Amniotic stem cell (primary cell): ENCODE measurements at places on chromosomes 12 and 14.
A peak's percentile ranks its signal among the peaks of the same experiment; 100 is the strongest.

GRCh38 chr12:66002812-66003211 lies 127.7 kb downstream of the LLPH start:
- DNase-seq: no peak

GRCh38 chr14:89248411-89249064 lies 168.5 kb downstream of the FOXN3 start:
- DNase-seq: no peak

GRCh38 chr14:72679141-72679535 lies 214.8 kb downstream of the DPF3 start:
- DNase-seq: no peak

DNA sequence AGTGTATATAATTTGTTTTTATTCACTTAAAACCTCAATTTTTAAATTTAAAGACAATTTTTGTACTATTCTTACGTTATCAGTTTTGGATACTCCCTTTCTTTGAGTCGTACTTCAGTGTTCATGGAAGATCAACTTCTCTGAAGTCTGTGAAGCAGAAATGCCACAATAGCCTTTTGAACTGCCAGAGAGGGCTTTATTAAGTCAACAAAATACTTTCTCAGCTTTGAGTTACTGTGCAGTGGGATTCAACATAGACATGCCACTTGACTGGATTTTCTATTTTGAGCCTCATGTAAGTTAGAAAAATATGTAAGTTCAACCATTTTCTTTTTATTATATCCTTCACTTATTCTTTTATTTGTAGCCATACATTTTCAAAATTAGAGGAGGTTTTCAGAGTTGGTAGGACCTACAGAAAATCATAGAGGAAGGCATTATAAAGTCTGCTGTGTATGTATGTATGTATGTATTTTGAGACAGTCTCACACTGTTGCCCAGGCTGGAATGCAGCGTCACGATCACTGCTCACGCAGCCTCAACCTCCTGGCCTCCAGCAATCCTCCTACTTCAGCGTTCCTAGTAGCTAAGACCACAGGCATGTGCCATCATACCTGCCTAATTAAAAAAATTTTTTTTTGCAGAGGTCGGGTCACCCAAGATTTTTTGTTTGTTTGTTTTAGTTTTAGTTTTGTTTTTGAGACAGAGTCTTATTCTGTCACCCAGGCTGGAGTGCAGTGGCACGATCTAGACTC lies 31.3 kb upstream of the BCAT1 start:
- no peak for DNase-seq

DNA sequence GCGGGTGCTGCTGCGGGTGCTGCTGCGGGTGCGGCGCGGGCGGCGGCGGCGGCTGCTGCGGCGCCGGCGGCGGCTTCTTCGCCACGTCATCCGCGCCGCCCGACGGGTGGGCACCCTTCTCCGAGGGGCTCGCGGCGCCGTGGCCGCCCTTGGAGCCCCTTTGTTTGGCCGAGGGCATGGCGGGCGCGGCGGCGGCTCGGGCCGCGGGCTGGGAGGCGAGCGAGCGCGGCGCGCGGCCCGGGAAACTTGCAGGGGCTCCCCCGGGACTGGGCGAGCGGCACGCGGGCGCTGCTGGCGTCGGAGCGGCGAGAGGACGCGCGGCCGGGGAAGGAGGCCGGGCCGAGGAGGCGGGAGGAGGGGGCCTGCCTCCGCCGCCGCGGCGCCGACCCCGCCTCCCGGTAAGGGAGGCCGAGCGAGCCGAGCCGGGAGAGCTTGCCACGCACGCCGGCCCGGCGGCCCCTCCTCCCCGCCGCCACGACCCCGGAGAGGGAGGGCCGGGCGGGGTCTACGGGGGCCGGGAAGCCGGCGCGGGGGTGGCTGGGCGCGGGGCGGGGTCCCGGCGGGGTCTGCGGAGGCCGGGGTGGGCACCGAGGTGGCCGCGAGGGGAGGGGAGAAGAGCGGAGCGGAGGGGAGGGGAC lies at the start of gene CKAP4:
Gene CKAP4, minus strand, starts transcription at position 347 of the 638 bp plus-strand sequence. Its CDS starts 169 bp downstream, at position 178.
- DNase-seq: peak; percentile 55

GRCh38 chr14:55706893-55707292 lies 126.9 kb downstream of the KTN1 start:
- no peak for DNase-seq

- DNase-seq: no peak
Measured at GRCh38 chr14:96737881-96738280, 59.3 kb upstream of the VRK1 start.

DNA sequence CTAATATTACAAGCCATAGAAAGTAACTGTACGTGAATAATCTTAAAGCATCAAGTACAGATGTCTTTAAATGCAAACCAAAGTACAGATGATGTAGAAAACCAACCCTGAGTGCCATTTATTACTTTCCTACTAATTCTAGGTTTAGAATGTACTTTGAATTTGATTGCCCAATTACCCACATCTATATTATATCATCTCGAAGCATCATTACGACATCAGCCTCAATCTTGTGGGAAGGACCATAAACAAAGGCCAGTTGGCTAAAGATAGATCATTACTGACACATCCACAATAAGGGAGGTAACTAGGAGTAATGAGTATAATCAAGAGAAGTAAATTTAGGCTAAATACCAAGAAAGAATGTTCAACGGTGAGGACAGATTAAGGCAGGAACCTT lies 478.9 kb downstream of the BCAT1 start:
- DNase-seq: no peak

DNA sequence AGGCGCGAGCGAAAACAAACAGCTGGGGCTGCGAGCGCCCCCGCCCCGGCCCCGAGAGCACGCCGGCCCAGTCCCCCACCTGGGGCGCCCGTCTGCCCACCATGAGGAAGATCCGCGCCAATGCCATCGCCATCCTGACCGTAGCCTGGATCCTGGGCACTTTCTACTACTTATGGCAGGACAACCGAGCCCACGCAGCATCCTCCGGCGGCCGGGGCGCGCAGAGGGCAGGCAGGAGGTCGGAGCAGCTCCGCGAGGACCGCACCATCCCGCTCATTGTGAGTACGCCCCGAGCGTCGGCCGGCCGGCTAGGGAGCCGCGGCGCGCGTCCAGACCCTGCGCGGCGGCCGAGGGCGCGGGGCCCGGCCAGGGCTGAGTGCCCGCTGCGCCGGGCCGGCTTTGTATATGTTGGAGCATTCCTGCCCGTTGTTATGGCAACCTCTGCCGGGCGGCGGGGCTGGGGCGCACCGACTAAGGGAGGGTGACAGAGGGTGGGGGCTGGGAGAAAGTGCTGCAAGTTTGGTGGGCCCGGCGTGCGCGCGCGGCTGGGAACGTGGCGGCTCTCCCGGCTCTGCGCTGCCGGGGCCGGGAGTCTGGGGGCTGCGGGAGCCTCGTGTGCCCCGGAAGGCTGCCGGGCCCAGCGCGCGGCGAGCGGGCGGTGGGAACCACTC lies 367 bp downstream of the GALNT16 start:
- DNase-seq: no peak
